NCI-H2081 (cell line): ENCODE measurements at places on chromosomes 3 and 15.

- DNase-seq = no peak
These were observed 18.5 kb downstream of the ZNF609 start for GRCh38 chr15:64478863-64479262.

GRCh38 chr3:135811651-135812050 is 153.9 kb upstream of the PPP2R3A start:
- no peak for DNase-seq

DNA sequence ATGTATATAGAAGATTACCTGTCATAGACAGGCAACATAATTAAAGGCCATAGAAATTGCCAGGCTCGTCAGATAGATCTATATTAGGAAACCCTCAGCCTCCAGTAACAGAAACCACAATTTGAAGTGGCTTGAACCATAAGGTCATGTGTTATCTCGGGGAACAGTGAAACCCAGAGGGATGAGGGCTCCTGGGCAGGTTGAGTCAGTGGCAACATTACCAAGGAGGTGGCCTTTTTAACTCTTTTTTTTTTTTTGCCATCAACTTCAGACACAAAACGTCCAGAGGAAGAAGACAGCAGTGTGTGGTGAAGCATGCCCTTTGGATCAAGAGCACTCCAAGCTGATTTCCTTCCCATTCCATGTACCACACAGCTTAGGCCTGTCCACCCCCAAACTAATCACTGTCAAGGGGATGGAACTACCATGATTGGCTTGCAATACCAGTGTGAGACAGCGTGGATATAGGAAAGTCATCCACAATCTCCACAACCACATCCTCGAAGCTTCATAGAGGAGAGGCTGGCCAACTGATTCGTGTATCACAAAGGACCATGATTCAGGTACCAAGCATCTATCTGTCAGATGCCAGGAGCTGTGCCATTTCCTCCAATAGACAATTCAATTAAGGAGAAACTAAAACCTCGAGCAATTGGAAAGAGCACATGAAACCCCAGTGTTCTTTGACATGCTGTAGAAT is 999 bp upstream of the KIF7 start:
- DNase-seq = no peak

DNA sequence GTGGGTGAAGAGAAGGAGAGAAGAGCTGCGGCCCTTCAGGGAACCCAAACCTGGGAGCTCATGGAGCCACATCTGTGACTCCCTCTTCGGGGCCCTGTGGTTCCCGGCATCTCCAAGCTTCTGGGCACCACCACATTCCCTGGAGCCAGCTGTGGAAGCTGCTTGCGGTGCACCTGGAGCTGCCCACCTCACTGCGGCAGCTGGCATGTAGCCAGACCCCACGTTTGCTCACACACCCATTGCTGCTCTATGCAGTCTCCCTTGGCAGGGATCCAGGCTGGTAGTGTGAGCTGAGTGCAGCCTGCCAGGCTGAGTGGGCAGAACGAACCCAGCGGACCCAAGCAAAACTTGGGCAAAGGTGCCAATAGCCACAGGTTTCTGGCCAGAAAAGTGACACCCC is 16.8 kb upstream of the PLA2G4E start:
- peak; percentile 81 for DNase-seq

DNA sequence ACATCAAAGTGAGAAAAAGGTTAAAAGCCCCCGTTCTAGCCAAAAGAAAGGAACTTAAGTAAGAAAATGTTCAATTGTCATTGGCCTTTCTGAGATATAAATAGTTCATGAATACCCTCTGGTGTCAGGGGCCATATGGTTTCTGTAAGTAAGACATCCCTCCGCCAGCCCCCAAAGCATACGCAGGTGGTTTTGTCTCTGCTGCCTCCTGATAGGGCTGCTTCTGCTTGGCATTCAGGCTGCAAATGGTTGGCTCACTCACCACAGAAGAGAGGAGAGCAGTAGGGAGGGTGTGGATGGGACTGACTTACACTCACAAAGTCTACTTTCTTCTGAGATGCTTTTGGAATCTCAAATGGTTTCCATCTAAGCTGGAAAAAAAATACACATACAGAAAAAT is 29.8 kb downstream of the HGD start:
- DNase-seq = no peak

DNA sequence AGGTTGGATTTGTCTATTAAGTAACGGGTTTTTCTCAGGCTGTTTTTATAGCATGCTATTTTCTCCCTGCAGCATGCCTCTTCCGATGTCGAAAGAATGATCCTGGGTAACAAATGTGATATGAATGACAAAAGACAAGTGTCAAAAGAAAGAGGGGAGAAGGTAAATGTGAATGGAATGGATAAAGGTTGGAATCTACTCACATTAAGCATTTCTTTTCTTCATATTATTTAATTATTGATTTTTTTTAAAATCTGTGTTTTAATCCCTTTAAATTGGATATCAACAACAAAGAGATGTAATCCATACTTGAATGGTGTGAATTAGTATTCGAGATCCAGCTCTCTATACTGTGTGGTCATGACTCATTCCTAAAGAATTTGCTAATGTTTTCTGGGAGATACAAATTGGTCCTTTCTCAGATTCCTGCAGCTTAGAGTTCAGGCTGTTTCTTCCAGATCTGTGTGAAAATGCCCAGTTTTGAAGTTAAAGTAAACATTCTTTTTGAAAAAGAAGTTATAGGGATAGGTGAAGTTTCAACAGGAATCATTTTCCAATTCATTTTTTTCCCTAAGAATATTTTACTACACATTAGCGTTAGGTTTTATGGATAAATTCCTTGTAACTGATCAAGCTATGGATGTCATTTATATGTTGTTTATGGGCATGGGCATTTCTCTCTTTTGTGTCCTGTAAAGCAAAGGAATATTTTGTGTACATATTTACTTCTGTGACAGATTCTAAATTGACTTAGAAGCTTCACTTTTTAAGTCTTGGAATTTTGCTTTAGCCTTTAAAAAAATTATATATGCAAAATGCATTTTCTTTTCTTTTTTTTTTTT is 20.8 kb upstream of the APH1B start:
- DNase-seq = no peak

DNA sequence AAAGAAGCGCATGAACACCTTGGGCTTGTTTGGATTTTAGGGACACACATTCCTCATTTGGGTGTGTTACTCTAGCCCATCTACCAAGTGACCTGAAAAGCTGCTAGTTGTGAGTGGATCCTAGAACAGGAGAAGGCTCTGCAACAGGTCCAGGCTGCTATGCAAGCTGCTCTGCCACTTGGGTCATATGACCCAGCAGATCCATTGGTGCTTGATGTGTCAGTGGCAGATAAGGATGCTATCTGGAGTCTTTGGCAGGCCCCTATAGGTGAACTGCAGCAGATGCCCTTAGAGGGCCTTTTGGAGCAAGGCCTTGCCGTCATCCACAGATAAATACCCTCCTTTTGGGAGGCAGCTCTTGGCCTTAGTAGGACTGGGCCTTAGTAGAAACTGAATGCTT is 53.2 kb downstream of the PAQR5 start:
- DNase-seq = no peak

DNA sequence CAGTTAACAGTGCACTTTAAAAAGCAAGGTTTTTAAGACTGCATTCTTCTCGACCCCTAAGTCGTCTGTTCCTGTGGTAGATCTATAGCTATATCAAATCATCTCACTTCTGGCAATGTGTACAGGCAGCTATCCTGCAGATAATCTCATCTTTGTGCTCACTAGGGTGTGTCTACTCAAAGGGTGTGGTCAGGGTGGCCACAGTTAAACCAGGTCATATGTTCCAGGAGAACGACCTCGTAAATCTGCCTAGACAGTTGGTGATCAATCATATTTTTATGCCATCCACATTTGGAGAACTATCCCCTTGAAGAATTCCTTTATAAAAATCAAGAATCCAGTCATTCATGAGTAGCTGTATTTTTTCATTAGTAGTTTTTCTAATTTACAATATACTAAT is 3.0 kb downstream of the VEPH1 start:
- DNase-seq = no peak

- peak; percentile 71 for DNase-seq
These were observed 121.8 kb downstream of the PDZRN3 start for GRCh38 chr3:73502609-73503583.

GRCh38 chr3:49647741-49648140 is 26.4 kb upstream of the APEH start:
- DNase-seq = peak; percentile 4

GRCh38 chr15:53447053-53447574 is 312.3 kb downstream of the WDR72 start:
- DNase-seq = no peak

GRCh38 chr3:124826703-124827102 is 60.5 kb downstream of the ITGB5 start:
- DNase-seq = no peak

DNA sequence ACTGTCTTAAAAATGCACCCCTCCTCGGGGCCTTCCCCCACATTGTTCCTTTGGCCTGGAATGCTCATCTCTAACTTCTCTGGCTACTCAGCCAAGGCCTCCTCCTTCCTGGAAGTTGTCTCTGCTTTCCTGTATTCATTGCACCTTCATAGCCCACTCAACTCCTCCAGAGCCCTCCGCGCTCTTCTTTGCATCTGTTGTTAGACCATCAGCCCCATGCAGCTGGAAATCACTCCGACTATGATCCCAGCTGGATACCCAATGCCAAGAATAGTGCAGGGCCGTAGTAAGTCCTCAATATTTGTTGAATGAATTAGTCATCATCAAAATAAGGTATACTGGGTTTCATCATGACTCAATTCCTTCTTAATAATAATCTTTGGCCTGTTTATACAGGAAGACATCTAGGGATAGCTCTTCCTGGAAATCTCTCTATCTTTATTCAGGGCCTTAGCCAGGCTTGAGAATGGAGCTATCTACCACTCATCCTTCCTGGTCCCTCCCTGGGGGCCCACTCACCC is 112.7 kb downstream of the SYNPR start:
- no peak for DNase-seq

DNA sequence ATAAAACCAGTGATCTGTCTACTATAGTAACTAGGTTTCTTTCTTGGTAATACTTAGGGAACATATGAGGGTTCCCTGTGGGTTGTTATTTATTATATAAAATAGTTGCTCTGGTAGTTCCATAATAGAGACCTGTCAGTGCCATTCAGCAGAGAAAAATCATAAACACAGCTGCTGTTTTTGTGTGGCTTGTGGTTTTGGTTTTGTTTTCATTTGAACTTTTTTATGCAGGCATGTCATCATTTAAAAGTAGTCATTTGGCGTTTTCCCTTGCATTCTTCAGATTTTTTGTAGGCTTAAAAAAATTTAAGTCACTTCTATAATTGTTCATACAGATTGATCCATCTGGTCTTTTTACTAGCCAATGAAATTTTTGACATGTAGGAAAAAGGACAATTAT is 47.9 kb downstream of the PIK3CA start:
- DNase-seq = no peak

- DNase-seq = no peak
These were observed 39.0 kb downstream of the IL12A start for GRCh38 chr3:160027541-160028195.

DNA sequence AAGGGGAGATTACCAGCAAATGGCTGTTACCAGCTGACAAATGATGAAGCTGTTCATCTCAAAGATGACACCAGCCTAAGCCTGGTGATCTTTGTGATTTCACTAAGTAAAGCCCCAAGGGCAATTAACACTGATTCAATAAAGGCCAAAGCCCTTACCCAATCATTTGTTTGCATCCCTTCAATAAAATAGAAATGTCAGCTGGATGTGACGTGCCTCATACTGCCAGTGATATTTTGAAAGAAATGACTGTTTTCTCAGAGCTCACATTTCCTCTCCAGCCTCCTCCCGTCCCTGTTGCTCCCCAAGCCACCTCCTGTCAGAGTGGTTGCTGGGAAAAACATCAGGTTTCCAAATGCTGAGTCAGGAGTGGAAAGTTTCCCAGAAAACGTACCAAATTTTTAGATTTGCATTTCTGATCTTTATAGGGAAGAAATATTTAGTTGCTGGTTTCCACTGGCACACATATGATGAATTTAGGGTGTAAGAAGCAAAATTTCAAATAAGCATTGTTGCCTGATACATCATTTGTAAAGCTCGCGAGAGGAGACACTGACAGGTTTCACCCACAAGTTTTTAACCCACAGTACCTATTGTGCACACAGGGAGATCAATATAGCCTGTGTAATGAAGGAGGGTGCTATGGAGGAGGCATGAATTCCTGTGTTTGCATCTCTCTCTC is 21.0 kb downstream of the C2CD4A start:
- DNase-seq = peak; percentile 62

GRCh38 chr3:157423337-157423736 is 13.3 kb upstream of the PTX3 start:
- no peak for DNase-seq

DNA sequence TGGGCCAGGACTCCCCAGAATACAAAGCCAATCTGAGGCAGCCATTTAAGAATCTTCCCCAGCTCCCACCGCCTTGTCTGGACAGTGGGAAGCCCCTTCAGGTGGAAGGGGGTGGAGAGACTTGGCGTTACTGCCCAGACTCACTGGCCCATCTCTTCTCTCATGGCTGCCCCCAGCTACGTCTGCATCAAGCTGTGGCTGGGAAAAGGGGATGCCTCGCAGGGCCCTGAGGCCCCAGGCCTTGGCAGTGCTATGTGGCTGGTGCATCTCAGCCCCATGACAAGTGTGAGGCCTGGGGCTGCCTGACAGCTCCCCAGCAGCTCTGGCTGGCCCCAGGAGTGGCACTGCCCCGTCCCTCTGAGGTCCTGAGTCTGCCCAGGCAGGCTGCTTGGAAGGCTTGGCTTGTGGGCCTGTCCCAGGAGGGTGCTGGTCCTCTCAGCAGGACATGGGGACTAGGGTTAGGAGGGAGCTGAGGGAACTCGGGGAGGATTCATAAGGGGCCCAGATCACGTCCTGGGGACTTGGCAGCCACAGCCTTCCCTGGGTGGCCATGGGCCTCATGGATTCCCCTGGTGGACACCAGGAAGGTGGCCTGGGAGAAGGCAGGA is 20.2 kb upstream of the SLC41A3 start:
- DNase-seq = no peak

- DNase-seq = no peak
These were observed 35.0 kb downstream of the ST6GAL1 start for GRCh38 chr3:186965141-186965879.

- no peak for DNase-seq
These were observed 50.0 kb upstream of the CP start for GRCh38 chr3:149271669-149272068.

DNA sequence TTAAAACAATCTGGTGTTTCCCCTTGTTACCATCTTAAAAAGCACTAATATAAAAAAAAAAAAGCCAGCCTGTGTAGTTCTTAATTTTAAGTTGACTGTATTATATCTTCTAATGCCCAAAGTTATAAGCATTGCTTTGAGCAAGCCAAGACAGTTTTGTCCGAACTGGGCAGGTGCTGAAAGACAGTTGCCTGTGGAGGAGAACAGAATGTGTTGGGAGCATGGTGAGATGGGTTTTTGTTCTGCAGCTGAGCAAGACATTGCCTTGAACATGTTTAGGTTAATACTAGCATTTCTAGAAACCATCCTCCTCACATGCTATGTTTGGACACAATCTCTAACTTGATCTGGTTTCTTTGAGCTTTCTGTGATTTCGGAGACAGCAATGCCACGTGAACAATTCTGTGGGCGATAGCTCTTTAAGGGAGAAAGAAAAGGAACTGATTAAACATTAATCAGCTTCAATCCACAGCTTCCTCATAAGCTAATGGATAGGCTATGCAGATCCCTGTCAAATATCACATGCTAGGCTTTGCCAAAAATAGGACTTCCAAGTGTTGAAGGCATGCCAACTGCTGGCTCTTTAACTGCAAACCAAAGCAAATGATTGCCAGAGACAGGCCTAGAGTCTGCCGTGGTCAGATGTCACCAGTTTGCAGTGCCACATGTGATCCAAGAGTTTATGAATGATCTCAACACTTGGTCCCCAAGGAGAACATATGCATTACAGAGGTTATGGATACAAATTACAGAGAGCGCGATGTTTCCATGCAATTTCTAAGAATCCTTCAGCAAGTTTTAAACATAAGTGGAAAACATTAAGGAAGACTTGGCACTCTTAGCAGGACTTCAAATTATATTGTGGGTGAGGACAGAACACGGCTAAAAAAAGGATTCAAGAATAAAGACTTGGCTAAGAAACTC is 428.1 kb downstream of the ROBO2 start:
- DNase-seq = peak; percentile 20
